T-helper 2 cell (primary cell): ENCODE measurements at places on chromosomes 13 and 19.

GRCh38 chr19:48962029-48962848 lies 2.9 kb upstream of the FTL start:
- no peak for DNase-seq

DNA sequence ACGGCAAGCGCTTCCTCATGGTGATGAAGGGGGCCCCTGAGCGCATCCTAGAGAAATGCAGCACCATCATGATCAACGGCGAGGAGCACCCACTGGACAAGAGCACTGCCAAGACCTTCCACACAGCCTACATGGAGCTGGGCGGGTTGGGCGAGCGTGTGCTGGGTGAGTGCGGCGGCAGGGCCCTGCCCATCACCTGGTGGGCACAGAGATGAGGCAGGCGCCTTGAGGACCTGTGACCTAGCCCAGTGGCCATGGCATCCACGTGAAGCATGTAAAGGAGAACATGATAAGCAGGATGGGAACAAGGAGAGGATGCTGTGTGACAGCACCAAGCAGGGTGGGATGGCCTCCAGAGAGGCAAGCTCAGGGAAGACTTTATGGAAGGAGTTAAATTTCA lies 18.5 kb downstream of the ATP12A start:
- DNase-seq, result no peak

DNA sequence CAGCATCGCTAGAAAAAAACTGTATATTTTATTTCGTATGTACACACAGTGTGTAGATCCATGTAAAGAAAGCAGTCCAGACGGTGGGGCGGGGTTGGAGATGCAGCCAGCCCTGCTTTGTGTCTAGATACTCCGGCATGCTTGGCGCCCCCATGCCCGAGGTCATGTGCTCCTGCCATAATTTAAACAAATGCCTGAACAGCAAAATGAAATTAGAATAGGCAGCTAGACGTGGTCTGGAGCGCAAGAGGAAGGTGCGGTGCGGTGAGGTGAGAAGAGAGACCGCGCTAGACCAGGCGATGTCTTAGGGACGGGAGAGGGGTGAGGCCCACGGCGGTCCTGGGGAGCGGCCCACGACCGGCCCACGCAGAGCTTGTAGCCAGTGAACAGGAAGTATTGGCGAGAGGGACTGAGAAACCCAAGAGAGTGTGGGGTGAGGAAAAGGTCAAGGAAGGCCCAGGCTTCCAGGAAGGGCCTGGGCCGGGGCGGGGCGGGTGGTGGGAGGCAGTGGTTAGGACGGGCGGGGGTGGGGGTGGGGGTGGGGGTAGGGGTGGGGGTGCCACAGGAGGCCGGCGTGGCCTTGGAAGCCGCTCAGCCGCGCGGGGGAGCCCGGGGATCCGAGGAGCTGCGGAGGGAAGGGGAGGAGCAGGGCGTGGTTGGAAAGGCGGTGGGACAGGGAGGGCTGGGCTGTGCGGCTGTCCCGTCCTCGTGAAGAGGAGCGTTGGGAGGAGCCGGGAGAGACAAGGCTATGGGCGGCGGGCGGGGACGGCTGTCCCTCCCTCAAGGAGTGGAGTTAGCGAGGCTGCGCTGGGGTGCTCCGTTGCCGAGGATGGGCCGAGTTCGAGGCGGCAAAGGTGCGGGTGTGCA lies 254.7 kb upstream of the SGCG start:
- no peak for DNase-seq

- no peak for DNase-seq
These were observed 4.4 kb upstream of the ATP1A3 start for GRCh38 chr19:41998246-41999020.

DNA sequence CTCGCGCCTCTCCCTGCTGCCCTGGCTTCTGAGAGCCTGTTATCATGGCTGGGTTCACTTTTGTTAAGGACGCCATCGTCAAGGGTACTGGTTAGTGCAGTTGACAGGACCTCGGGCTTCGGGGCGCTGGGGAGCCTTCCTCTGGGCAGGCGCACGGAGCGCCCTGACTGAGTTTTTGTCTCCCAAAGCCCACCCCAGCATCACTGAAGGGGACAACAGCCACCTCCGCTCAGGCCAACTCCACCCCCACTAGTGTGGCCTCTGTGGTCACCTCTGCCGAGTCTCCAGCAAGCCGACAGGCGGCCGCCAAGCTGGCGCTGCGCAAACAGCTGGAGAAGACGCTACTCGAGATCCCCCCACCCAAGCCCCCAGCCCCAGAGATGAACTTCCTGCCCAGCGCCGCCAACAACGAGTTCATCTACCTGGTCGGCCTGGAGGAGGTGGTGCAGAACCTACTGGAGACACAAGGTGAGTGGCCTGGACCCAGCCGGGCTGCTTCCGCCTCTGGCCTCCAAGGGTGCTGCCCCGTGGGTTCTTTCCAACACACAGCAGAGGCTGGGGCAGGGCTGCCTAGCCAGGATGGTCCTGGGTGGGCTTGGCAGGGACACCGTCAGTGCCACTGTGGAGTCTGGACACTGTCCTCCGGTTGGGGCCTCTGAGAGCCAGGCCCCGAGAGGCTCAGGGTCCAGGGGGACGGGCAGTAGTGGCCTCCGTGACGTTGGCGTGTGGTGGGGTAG lies 16.9 kb downstream of the TSSK6 start:
- DNase-seq, result no peak

DNA sequence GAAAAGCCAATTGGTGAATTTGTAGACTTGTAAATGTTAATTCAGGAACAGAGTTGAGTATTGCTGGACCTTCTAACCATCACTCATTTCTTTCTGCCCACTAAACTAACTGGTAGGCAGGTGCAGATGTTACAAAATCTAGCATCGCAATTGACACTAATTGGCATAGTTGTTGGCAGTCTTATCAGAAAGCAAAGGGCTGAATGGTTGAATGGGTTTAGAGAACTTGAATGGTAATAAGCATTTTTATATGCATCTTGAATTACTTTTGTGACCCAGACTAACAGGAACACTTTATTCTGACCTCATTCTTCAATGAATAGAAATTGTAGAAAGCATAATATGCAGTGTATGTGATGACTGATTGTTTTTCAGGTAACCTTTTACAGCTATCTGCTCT lies 189.1 kb downstream of the GGACT start:
- no peak for DNase-seq

GRCh38 chr13:30577401-30577852 lies 40.3 kb upstream of the USPL1 start:
- peak; percentile 3 for DNase-seq

GRCh38 chr19:35639863-35640262 lies 1.7 kb upstream of the ETV2 start:
- no peak for DNase-seq

- no peak for DNase-seq
These were observed 310.0 kb upstream of the KLF12 start for GRCh38 chr13:74444161-74444571.
